ENCODE measurements at places on chromosomes 13 and 19.

- DNase-seq = no peak
These were observed 449.3 kb downstream of the PCDH17 start for GRCh38 chr13:58080806-58081205.

DNA sequence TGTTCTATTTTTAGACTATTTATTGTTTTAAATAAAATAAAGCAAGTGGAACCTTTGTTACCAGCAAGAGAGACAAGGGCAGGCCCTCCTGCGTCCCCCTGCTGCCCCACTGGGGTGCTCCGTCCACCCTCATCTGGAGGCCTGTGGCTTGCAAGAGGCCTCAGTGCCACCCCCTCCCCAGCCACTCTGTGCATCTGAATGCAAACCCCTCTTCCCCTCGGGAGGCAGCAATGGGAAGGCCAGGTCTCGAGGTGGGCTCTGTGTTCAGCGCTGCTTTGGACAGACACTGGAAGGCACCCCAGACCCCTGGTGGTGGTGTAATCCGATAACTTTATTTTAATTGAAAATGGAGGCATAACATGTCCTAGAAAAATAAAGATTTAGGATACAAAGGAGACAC, 4.6 kb downstream of the SIX5 start:
- no peak for DNase-seq

DNA sequence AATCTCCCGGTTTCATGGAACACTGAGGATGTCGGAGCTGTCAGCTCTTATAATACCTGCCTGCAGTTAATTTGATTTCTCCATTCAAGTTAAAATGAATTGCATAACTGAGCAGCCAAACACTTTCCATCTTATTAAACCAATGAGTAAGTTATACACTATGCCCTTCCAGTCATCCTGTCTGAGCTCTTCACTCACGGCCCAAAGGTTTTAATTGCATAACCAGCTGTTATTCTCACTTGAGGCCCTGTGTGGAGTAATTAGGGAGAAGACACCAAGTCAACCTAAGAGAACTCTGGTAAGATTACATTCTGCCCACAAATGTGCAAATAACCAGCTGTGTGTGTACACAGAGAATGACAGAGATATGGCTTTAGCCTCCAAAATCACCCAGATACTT, 303.5 kb downstream of the TBC1D4 start:
- DNase-seq = no peak

DNA sequence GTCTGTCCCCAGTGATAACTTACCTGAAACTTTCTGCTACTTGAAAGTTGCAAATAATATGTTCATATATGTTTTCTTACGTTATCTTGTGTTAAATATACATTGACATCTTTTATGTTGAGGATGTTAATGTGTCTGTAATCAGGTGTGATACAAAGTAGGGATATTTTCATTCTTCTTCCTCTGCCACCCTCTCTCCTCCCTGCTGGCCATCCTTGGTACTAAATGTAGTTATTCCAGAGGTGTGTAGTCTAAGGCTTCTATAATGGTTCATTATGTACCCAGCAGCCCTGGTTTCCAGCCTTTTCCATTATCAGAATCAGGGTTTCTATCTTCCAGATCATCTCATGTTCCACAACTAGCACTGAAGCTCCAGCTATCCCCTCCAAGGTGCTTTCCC, 606.7 kb upstream of the KLHL1 start:
- no peak for DNase-seq

DNA sequence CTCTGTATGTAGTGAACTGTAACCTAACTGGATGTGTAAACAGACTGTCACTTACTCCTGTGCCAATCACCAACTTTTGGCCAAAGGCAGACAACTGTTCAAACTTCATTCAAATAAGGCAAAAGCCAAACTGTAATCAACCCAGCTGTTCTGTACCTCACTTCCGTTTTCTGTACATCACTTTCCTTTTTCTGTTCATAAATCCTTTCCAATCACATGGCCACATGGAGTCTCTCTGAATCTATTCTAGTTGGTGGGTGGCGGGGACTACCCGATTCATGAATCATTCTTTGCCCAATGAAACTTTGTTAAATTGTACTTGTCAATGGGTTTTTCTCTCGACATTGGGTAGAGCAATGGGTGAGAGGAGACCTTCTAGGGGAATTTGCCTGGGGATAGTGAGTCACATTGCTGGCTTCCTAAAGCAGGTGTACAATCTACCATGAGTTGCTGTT, 178.3 kb upstream of the RFC3 start:
- peak; percentile 42 for DNase-seq

DNA sequence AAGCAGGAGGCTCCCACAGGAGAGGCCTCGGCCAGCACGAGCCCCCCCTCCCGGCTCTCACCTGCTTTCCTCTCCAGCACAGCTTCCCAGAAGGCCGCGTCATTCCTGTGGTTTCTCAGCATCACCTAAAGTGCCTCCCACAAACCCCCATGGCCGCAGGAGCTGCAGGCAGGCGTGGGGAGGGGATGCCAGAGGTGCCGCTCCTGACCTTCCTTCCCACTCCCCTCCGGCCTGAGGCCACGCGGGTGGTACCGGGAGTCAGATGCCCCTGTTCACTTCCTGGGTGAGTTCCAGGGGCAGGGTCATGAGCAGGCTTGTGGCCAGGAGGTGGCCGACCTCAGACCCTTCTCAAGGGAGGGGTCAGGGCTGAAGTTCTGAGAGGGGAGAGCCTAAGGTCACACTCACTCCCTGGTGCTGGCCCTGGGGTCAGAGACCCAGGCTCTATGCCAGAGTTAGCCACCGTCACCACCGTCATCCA, 14.4 kb upstream of the NPAS1 start:
- DNase-seq = no peak

GRCh38 chr13:44541601-44542000, 34.5 kb downstream of the TSC22D1 start:
- DNase-seq = no peak

Measured in activated T-cell treated with anti-CD3 and anti-CD28 coated beads for 48 hours (primary cell).